Activated CD8-positive, alpha-beta memory T cell treated with anti-CD3 and anti-CD28 coated beads for 48 hours (primary cell): ENCODE measurements at places on chromosomes 5 and 9.

- no peak for DNase-seq
Measured at GRCh38 chr5:143396353-143396940, 7.0 kb downstream of the NR3C1 start.

DNA sequence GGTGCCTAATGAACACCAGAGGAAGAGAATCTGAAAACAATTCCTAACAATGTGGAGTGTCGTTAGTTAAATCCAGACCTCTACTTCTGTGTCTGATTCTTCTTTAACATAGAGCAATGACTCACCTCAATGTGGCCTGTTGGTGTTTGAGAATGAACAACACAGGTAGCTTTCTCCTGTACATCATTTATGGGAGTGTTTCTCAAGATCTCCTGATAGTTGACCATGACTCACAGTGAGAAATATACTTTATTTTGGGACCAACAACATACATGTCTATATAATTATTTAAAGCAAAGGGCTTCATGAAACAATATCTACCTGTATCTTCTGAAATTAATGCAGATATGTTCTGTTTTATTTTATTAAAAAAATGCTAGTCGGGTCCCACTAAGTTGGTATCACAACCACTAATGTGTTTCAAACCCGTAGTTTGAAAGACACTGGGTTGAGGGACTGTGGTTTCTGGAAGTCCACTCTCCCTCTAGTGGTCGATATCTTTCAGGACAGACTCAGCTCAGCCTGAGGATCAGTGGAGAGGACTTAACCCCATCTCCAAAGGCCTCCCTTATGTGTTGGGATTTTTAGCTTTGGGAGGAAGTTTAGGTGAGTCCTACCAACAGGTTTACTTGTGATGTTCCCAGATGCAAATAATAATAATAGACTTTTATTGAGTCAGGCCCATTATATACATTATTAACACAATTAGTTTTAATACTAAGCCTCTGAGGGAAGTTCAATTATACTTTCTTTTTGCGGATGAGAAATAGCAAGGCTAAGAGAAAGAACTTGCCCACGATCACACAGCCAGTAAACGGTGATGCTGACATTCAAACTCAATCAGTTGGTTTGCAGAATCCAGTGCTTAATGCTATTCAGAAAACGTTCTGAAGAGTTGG lies 70.0 kb upstream of the KLF9 start:
- DNase-seq: no peak

DNA sequence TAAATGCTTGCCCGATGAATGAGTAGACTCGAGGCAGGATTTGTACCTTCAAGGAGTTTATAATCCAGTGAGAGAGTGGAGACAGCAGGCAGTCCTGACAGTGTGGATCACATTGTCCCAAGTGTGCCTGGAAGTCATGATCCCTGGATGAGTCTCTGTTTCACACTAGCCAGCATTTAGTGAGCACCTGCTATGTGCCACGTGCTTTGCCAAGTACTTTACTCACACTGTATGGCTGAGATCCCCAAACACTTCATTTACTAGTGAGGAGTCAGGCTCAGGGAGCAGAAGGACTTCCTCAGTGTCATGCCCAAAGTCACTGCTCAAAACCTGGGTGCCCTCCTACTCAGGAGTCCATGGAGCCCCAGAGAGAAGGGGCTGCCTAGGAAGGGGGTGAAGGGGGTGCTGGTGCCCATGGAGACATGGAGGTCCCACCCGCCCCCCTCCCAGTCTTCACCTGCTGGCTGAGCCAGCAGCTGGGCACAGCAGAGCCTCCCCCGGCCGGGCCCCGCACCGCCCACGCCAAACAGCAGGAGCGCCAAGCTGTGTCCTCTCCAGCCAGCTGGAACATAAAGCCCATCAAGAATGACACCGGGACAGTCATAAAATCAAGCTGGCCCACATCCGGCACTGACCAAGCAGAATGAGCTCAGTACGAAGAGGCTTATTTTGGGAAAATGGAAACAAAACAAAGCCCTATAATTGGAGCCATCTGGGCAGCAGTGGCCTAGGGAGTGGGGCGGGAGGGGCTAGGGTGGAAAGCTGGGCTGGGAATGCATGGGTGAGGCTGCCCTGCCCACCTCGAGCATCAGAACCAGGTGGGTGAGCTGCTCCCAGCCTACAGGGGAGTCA lies 10.6 kb downstream of the LAMC3 start:
- no peak for DNase-seq

- no peak for DNase-seq
Measured at GRCh38 chr5:106875591-106876297, 795.0 kb downstream of the EFNA5 start.

- no peak for DNase-seq
Measured at GRCh38 chr5:127492854-127493738, 24.3 kb upstream of the PRRC1 start.

GRCh38 chr5:80623999-80624398 lies 30.5 kb upstream of the MSH3 start:
- no peak for DNase-seq

DNA sequence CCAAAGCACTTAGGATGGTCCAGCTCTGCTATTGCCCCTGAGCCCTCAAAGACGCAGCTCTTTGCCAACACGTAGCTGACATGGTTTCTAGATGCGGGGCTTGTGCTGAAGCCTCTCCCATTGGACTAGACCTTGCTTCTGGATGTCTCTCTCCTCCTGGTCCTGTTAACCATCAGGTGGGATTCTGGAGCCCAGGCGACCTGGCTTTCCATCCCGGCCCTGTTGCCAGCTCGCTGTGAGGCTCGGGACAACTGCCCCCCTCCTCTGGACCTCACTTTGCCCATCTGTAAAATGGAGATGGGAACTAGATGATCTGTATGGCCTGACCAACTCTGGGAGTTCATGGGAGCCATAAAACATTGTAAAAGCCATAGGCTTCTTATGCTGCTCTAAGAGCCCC lies 4.0 kb downstream of the DBH start:
- DNase-seq: no peak

- DNase-seq: no peak
Measured at GRCh38 chr9:26537211-26537610, 355.4 kb downstream of the CAAP1 start.

DNA sequence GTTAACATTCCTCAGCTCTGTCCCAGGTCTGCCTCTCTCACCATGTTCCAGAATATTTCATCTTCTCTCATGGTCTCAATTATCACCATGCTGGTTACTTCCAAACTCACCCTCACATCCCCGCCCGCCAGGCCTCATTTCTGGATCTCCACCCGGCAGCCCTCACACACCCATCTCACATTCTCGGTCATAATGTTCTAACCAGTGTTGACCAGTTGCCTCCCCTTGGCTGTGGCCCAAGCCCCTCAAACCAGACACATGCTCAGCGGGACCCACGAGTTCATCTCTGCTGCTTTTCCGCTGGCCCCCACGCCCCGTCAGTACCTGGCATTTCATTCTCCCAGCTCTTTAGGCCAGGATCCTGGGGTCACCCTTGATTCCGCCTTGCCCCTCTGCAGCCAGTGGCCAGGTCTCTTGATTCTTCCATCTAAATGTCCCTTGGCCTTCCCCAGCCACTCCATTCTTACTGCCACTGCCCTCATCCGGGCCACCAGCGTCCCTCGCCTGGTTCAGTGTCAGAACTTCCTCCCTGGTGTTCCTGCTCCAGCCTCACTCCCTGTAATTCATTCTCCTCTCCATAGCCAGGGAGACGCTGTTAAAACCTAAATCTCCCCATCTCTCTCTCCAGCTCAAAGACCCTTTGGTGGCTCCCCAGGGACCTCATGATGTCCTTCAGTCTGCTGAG lies 141.7 kb downstream of the MVB12B start:
- no peak for DNase-seq

GRCh38 chr9:121946465-121946864 lies 146.6 kb downstream of the TTLL11 start:
- no peak for DNase-seq

DNA sequence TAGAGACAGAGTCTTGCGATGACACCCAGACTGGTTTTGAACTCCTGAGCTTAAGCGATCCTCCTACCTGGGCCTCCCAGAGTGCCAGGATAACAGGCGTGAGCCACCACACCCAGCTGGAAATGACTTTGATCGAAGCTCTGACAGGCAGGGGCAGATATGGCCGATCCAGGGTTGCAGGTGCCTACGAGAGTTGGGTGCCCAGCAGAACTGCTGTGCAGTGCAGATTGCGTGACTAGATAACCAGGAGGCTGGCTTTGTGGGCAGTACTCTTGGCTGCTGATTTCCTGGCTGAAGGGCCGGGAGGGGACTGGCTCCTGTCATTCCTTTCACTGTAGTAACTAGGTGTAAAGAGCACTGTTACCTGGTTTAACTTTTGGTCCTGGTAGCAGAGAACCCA lies 11.8 kb downstream of the TBC1D13 start:
- no peak for DNase-seq

GRCh38 chr9:137444106-137444790 lies 3.1 kb upstream of the ENTPD8 start:
- no peak for DNase-seq

DNA sequence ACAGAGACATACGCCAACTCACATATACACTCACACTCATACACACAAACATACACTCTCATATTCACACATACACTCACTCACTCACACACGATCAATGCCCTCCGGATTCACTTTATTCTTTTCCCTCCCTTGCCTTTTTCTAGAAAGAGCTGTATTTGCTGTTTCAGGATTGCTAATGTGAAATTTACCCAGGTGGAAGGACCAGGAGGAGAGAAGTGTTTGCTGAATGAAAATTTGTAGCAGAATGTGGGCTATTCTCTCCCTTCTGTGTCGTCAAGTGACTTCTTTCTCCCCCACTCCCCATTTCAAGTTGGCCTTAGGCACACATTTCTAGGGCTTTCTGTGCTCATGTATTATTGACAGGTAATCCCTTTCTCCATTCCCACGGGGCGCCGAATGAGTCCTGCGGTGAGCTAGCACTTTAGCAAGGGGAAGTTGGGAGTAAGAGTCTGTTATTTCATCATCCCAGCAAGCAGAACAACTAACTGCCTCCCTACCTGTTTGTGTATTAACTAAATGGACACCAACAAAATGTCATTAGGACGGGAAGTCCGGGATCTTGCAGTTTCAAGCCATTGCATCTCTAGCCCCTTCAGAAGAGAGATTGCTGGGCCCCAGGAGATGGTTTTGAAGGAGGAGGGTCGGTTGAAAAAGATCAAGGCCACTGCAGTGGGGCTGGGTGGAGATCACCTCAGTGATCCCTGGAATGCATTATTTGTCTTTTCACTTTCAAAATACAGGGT lies 97.1 kb upstream of the TAF11L2 start:
- DNase-seq: no peak

GRCh38 chr5:83767409-83767992 lies 46.8 kb upstream of the HAPLN1 start:
- DNase-seq: no peak

GRCh38 chr5:107538805-107539445 lies 131.8 kb downstream of the EFNA5 start:
- DNase-seq: no peak

- DNase-seq: no peak
Measured at GRCh38 chr5:140524003-140524402, 23.5 kb upstream of the EIF4EBP3 start.

GRCh38 chr5:170892196-170892595 lies 30.4 kb downstream of the RANBP17 start:
- DNase-seq: no peak

DNA sequence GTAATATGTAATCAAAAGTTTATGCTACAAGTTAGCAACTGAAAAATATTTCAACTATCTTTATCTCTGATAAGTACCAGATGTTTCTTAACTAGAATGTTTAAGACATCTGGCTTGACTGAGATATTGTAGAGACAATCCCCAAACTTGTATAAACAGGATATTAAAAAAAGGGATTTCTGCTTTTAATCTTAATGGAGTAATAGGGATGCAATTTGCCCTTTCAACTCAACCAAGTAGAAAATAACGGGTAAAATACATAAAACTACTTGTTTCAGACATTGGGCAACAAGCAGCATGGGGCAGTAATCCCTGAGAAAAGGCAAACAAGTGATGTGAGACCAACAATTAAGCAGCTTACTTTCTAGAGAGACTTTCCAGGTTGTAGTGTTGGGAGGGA lies 9.4 kb upstream of the ADAMTS12 start:
- DNase-seq: no peak

GRCh38 chr9:72998363-72998762 lies 45.5 kb upstream of the ALDH1A1 start:
- no peak for DNase-seq

GRCh38 chr9:35656831-35657545 lies 831 bp downstream of the RMRP start:
- no peak for DNase-seq

- no peak for DNase-seq
Measured at GRCh38 chr5:113162770-113163169, 186.2 kb downstream of the DCP2 start.

DNA sequence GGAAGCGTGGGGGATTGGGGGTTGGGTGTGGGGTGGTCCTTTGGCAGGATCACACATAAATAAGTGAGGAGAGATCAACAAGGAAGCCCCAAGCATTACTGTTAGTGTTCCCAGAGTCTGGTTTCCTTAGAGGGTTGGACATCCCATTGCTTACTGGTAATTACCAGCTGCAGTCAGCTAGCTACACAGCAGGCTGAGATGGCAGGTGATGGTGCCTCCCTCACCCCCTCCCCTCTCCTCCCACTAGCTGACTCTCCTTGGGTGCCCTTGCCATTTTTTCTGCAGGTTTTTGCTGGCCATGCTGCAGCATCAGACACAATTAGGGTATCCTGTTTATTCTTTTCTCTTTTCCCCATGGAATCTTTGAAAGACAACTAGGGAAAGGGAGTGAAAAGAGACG lies 107.5 kb upstream of the TLR4 start:
- no peak for DNase-seq

DNA sequence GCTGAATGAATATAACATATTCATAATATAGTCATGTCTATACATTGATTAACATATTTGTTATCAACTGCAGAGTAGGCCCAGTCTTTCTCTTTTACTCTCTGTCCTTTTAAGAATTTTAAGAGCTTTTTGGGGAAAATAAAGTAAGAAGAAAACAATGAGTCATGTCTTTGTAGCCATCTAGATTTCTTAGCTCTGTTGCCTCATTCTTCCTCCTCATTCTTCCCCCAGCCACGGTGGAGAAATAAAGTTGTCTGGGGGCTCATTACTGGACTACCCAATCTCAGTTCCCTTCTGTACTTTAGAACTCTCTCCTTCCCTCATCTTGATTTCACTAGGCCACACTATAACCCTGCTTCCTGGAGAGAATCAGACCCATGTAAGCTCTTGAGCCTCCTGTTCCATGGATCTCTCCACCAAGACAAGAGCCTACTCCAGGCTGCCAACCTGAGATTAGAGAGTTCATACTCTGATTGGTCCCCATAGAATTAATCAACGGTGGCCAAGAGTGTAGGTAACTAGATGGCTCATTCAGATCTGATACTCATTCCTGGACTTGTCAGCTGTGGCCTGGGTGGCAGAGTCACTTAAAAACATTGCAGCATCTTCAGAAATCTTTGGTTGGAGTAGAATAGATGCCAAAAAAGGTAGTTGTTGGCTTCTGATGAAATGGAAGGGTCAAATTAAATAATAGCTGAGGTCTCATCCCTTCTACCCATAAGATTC lies 44.2 kb downstream of the ITGA1 start:
- DNase-seq: no peak

DNA sequence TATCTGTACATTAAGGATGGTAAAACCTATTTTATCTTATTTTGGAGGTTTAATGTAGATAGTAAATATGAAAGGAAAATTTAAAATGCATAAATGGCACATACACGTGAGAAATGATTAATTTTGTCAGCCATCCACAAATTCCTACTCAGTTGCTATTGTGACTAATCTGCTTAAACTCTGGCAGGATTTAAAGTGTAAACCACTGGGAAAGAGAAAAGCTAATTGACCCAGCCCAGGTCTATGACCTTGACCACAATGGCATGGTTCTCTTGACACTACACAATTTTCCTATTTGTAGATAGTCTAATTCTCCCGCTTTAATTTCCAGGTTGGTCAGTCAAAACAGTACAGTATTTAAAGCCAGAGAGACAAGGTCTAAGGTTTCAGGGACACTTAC lies 459.0 kb upstream of the KLF4 start:
- DNase-seq: no peak
